ENCODE measurements at places on chromosomes 2 and 18.

GRCh38 chr2:138516030-138516704 lies 14.6 kb downstream of the SPOPL start:
- no peak for DNase-seq

DNA sequence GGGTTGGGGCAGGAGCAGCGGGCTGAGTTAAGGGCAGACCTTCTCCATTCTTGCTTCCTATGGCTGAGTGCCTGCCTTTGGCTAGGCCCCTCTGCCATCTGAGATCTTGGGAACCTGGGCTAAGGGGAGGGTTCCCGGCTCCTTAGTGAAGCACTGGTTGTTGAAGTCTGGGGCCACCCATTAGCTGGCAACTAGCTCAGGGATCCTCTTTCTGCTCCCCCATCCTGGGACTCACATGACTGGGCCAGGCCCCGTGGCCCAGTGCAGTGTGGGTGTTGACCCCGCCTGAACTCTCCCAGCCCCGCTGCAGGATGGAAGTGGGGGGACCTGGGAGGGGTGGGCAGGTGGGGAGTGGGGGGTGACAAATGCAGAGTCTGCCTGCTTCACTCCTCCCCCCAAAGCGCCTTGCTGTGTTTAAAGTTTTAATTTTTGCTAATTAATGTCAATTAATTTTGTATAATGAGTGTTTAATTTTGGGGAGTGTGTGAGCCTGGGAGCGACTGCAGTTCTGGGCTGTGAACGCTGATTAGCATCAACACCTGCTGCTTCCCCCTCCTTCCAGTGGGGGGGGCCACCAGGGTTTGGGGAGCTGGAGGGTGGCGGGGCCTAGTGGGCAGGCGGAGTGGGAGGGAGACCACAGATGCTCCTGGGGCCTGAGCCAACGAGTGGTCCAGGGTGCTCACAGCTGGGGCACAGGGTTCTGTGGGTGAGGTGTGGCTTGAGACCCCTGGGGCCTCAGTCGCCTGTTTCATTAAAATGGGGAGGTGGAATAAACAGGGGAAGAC lies 55.2 kb downstream of the EMX1 start:
- no peak for DNase-seq

GRCh38 chr2:232415138-232415690 lies 8.6 kb downstream of the ALPG start:
- DNase-seq = no peak

GRCh38 chr2:129766374-129766993 lies 213.0 kb upstream of the RAB6C start:
- DNase-seq = no peak

DNA sequence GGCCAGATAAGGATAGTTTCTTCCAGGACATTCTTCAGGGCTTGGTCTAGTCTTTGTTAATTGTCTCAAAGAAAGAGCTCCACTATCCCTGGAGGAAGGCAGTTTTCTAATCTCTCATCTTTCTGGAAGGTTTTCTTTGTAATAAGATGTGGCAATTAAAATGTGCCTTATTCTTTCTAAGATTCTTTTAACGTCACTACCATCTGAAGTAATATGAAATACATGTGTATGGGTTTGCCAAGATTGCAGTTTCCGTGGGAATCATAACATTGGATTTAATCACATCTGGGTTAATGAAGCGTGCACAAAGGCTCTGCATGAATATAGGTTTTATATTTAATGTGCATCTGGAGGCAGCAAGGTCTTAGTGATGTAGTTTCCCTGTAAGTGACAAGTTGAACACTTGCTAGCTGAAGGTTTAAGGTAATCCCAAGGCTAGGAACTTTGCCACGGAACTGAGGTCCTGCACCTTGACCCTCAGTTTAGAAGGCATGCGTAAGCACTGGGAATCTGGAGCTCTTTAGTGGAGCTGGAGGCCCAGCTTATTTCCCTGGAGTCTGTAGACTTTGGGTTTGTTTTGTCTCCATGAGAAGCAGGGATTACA lies 25.7 kb downstream of the DIS3L2 start:
- DNase-seq = no peak

GRCh38 chr2:137420744-137421143 lies 543.5 kb upstream of the HNMT start:
- DNase-seq = no peak

GRCh38 chr2:188495969-188496431 lies 204.3 kb downstream of the GULP1 start:
- DNase-seq = no peak

- DNase-seq = no peak
Measured at GRCh38 chr2:231161877-231162329, 36.5 kb upstream of the ARMC9 start.

GRCh38 chr18:3217948-3218647 lies 1.7 kb downstream of the MYOM1 start:
- no peak for DNase-seq

DNA sequence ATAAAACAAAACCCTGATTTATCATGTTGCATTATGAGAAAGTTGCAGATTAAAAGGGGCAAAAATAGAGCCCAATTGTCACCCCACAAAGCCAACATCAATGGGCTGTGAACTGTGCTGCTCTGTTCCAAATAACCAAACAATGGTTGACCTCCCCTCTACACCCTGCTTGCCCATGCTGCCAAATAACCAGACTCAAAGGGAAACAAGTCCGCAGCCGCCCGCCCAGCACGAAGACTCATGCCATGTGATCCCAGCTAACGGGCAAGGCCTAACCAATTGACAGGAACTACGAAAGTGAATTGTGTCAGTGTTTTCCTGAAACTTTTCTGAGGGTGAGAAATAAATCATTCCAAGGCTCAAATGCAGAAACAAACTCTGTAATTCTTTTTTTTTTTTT lies 97.9 kb upstream of the RIOK3 start:
- DNase-seq = no peak

DNA sequence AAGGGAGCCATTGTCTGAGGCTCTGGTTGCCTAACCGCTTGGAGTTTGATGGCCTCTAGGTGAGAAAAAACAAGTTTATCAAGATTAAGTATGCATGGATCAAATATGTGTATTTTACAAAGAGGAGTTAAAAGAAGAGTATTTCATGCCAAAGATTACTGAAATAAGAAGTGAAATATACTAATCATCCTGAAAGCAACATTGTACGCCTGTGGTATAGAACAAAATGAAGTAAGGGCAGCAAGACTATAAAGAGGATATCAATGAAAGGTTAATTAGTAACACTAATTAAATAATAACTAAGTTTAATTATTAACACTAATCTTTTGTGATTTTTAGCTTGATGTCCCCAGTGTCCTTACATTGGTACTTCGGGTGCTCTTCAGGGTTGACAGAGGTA lies 276.7 kb downstream of the CALCRL start:
- no peak for DNase-seq

Data from NCI-H2081 treated with DMSO at 0.1 percent for 48 hours (cell line).